ENCODE measurements at places on chromosomes 12 and 14. TPM values are rescaled to one million over a fixed set of nuclear protein-coding genes. Genes with fewer than 3 reads are reported as not detected.

Gene DEGS2
- total RNA-seq: not detected

Gene PMCH
- total RNA-seq: not detected

DNA sequence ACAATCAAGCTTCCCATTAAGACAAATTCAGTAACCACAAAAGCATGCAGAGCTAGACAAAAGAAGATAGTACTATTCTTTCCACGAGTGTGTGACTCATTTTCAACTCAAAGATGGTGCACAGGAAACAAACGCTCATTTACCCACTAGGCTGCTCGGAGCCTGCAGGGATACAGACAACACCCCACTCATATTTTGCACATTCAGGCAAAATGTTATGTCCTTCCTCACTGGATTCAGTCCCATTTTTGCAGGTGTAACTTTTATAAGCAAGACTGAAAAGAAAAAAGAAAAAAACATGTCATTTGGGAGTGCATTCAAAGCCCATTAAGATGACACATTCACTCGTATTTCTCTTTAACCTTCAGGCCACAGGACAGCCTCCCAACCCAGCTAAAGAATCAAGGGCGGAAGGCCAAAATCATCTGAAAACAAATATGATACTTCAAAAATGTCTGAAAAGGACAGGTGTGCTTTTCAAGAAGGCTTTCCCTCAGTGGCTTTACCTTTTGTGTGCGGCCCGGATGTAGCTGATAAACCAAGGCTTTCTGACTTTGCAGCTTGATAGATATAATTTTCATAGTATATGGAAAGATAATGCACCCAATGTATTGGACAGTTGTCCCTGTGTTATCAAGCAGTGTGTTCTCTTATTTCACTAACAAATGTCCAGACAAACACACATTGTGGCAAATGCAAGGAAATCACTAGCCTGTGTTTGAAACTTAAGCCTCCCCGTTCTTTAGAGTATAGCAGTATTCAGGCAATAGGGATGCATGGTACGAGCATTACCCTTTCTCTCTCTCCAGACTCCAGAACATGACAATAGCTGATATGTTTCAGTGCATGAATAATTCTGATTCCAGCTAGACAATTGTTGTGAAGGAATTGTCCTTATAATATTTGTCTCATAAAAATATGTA, 147.8 kb upstream of the KRR1 start:
- no peaks in the 10 kb centered on the region for H3K4me1 ChIP-seq
- H3K27ac ChIP-seq: no peak overlapping the region
- no peaks in the 10 kb centered on the region for H3K36me3 ChIP-seq

- DNase-seq: peak; percentile 95
- H3K36me3 ChIP-seq: no peaks in the 10 kb centered on the region
- H3K27me3 ChIP-seq: no peaks in the 10 kb centered on the region
- H3K4me1 ChIP-seq: peaks cover 9% of the 10 kb centered on the region
These were observed at the start of gene TMEM120B for GRCh38 chr12:121712461-121713256. TMEM120B (plus strand) TSS chr12:121712752; CDS start chr12:121712896, 144 bp downstream.

DNA sequence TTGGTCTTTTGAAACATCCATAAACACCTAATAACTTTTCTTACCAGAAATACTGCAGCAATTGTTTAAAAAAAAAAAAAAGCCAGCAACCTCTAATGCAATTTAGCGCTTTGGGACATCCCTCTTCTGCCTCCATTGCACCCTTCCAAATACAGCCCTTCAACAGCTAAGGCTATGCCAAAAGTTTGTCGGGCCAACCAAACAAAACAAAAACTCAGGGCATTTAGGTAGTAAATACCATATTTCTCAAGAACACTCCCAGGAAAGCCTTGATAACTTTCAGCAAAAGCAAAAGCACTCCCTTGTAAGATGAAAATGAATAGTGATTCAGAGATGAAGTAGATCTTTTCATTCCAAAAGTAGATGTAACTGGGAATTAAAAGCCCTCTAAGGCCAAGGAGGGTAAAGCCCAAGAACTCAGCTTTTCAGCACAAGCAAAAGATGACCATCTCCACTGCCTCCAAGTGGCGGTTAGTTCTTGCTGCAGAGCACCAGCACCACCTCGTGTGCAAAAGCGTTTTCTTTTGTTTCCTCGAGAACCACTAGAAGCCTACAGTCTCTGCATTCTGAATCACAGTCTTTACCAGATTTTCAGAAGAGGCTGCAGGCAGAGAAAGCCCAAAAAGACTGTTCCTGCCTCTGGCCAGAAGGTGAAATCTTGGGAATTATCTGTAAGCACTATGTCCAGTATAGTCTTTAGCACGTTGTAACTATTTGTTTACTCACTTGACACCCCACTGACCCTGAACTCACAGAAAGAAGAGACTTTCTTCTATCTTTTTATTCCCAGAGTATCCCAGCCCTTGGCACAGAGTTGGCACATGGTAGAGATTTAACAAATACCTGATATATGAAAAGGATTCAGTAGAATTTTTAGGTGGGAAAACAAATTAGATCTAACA, 53.1 kb downstream of the SIX6 start:
- no peak overlapping the region for H3K27ac ChIP-seq
- no peaks in the 10 kb centered on the region for H3K4me1 ChIP-seq
- no peaks in the 10 kb centered on the region for H3K27me3 ChIP-seq
- H3K4me3 ChIP-seq: no peak overlapping the region
- DNase-seq: peak; percentile 13
- no peaks in the 10 kb centered on the region for H3K36me3 ChIP-seq
